Gastroesophageal sphincter (tissue), 4 donors: ENCODE measurements at places on chromosomes 6 and 20.

GRCh38 chr6:20693466-20694063, 159.3 kb downstream of the CDKAL1 start:
- ATAC-seq, result no peak

GRCh38 chr20:35518955-35519354, 10.5 kb downstream of the C20orf173 start:
- ATAC-seq, result no peak

- no peak for ATAC-seq
Measured at GRCh38 chr20:10642856-10643559, 30.8 kb downstream of the JAG1 start.

DNA sequence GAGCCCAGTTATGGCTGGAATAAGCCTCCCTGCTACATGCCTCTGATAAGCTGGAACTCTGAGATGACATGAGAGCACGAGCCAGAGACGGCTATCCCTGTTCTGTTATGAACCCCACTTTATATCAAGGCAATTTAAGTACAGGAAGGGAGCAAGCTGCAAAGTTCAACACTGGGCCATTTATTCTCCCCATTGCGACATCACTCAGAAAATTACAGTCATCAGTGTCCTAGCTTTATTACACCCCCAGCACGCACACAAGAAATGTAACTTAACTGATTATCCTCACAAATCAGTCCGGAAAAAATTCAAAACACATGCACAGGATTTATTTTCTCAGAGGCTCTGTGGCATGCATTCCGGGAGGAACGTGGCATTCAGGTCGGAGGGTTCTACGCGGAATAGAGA, 125.3 kb upstream of the SLC2A12 start:
- no peak for ATAC-seq
